Dermis microvascular lymphatic vessel endothelial cell (primary cell): ENCODE measurements at places on chromosomes 13 and 19.

DNA sequence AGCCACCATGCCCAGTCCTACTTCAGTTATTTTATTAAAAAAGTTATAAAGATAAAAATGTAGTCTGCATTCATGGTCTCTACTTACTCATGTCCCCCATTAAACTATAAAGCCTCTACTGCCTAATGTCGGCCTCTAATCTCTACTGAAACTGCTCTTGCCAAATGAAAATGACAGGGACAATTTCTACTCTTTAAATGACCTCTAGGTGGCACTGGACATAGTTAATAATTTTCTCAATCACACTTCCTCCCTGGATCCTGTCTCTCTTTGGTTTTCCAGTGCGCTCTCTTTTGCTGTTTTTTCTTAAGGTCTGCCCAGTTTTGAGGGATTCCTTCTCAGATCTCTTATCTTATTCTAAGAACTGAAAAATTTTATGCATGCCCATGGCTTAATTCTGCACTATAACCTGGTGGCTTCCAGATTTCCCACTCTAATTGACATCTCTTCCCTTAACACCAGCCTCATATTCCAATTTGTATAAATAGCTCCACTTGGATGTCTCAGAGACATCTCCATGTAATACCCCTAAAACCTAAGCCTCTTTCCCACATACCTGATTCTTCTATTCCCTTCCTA, 54.3 kb downstream of the MTMR6 start:
- peak; percentile 38 for DNase-seq

DNA sequence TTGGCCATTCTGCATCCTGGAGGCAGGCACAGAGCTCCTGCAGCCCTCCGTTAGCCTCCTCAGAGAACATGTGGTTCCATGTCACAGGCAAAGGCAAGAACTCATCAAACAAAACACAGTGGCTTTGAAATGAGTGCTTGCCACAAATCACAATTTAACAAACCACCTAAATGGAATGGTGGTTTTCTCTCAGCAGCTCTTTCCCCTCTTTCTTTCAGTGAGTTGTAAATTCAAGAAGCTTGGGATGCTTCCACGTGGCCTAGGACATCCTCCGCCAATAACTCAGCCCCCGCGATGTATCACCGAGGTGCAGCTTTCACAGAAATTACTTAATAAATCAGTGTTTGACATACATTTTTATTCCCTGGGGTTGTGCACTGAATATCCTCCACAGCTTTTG, 65.4 kb upstream of the RFC3 start:
- DNase-seq, result no peak

GRCh38 chr13:112001571-112001970, 65.4 kb upstream of the SOX1 start:
- DNase-seq, result no peak

GRCh38 chr13:45280011-45280410, 61.0 kb downstream of the TPT1 start:
- no peak for DNase-seq

- DNase-seq, result no peak
These were observed 23.5 kb downstream of the URI1 start for GRCh38 chr19:29965492-29965891.

DNA sequence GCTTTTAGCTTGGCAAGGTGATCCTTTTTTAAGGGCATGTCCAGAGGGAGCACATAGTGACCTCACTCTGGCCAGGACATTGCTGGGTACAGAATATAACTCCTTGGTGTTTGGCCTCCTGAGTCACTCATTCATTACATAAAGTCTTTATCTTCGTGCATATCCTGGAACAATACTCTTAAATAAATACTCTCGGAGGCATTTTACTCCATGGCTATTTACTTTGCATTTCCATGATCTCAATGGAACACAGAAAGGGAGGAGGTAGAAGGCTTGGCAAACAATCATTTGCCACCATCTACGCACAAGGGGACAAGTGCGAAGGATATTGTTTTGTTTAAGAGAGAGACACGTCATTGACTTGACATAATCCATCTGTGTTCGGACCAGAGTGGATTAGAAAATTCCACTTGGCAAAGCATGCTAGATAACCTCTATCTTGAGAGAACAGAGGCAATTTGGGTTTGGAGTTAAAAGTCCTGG, 210.0 kb downstream of the IRS2 start:
- no peak for DNase-seq

GRCh38 chr13:26060357-26060756, 8.5 kb upstream of the SHISA2 start:
- no peak for DNase-seq

DNA sequence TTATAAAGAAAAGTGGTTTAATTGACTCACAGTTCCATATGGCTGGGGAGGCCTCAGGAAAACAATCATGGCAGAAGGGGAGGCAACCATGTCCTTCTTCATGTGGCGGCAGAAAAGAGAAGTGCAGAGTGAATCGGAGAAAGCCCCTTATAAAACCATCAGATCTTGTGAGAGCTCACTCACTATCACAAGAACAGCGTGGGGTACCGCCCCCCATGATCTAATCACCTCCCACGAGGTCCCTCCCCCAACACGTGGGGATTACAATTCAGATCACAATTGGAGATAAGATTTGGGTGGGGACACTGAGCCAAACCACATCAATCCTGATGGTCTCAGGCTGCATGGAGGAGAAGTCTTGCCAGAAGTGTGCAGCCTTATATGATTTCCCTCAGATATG, 26.0 kb downstream of the TM9SF2 start:
- DNase-seq, result no peak

DNA sequence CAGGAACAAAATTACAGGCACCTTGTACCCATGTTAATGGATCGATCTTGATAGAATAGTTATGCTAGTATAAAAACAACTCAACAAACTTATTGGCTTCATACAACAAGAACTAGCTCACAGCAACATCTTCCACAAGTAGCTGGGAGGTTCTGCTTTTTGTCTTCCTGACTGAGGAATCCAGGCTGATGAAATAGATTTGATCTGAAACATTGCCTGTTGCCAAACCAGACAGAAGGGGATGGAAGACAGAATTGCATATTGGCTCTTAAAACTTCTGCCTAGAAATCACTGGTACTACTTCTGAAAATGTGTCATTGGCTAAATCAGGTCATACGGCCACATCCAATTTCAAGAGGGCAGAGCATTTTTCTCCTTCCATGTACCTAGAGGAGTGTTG, 267.3 kb downstream of the RFC3 start:
- DNase-seq, result no peak

- DNase-seq, result no peak
These were observed 280.3 kb downstream of the POU4F1 start for GRCh38 chr13:78323040-78323439.

DNA sequence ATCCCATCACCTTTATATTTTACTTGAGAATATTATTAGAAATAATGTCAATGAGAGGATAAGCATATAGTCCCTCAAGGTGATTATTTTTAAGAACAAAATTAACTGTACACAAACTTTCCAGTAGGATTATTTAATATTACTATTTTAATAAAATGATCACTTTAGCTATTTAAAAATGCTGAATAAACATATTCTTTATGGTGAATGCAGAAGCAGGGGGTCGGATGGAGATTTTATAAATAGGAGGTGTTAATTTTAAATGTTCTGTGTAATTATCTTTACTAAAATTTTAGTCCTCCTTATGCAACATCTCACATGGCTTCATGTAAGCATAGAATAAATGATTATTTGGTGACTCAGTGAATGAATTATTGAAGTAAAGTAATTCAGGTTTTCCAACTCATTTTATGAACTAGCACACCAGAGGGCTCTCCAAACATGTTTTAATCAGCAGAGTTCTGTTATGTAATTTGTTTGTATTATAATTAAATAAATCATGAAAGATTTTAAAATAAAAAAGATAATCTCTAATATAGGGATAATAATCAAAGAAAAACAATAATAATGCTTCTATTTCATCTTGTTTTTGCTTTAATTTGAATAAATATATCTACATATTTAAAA, 1635.2 kb downstream of the EFNB2 start:
- peak; percentile 3 for DNase-seq

DNA sequence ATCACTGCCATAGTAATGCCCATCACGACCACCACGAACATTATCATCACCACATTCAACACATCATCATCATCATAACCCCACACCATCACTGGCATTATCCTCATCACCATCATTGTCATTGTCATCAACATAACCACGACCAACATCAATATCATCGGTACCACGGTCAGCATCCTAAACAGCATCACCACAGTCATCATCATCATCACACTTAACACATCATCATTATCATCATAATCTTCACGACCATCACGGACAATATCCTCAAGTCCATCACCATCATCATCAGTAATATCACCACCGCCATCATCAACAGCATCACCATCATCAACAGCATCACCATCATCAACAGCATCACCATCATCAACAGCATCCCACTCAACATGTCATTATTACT, 70.3 kb downstream of the MBD3L1 start:
- DNase-seq, result no peak

DNA sequence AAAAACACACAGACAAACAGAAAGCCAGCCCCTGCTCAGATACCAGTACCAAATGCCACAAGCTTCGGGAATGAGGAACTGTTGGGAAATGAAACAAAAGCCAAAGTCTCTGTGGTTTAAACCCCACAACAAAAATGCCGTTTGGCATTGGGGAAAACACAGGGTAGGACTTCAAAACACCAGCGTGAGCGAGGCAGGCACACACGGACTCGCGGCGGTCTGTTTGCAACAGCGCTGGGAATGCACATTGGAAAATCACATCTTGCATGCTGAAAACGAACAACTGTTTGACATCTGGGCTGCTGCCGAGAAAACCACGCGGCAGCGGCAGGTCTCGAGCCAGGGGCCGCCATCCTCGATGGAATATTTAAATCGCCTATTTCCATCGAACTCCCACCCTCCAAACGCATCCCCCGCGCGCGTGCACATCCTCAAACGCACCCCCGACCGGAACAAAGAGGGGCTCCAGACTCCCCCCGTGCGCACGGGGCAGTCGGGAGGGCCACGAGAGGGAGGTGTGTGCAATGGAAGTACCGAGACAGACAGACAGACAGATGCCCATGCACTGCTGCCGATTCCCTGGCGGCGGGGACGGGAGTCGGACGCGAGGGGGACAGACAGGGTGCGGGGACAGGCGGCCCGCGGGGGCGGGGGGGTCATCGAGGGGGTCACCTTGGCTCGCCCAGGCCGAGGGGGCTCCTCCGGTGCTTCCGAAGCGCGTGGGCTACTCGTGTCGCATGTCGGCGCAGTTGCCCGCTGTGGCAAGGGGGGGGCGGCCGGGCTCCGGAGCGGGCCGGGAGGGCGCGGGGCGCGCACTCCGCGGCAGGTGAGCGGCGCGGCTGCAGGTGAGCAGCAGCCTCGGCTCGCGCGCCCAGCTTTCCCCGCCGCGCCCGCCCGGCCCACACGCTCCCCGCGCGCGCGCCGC, at the start of gene GPR12:
GPR12 (minus strand) TSS at position 880 of the 925 bp plus-strand sequence. CDS start 959 bp downstream, outside the sequence.
- no peak for DNase-seq

DNA sequence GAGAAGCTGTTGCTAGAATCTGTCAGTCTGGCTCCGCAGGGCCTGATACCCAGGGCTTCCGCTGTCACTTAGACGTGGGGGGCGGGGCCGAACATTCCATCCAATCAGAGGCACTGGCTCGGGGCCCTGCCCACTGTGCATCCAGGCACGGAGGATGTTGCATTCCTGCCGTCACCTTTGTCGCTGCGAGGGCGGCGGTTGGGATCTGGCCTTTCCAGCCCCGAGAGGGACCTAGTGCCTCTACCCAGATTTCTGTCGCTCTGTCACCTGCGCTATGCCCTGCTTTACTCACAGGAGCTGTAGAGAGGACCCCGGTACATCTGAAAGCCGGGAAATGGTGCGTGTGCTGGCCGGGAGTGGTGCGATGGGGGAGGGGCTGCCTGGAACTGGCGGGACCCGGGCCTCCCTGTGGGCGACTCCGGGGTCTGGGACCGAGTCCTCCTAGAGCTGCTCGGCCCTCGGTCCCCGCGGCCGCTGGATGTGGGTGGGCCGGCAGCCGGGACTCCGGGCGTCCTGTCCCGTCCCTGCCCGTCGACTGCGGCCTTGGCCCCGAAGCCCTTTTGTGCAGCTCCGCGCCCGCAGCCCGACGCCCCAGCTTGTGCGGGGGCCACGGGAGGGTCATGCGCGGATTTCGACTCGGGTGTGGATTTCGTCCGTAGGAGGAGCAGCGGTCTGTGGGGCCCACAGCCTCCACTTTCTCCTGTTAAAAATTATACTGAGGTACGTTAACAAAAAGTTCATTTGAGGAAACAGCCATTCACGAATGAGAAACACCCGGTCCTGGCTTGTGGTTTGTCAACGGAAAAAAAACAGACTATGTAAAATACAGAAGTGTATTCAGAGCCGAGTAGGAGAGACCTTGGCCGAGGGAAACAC, at the start of gene ZNF439:
ZNF439 (plus strand) TSS at position 133 of the 876 bp plus-strand sequence; CDS start at position 275, 142 bp downstream.
- DNase-seq, result peak; percentile 1

DNA sequence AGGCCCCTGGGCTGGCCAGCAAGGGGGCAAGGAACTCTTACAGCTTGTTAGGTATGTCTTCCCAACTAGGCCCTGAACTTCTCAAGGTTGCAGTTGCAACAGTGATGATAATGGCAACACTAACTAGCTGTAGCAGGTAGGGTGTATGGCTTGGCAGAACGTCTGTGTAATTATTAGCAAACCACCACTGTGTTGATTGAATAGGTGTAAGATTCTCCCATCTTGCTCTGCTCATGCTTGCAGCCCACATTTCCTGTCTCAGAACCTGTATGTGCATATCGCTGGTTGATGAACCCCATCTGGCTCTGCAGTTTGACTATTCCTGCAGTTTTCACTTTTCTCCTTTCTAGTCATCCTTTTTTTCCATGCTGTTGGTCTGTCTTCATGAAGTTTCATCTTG, 178.8 kb downstream of the KATNAL1 start:
- DNase-seq, result no peak

DNA sequence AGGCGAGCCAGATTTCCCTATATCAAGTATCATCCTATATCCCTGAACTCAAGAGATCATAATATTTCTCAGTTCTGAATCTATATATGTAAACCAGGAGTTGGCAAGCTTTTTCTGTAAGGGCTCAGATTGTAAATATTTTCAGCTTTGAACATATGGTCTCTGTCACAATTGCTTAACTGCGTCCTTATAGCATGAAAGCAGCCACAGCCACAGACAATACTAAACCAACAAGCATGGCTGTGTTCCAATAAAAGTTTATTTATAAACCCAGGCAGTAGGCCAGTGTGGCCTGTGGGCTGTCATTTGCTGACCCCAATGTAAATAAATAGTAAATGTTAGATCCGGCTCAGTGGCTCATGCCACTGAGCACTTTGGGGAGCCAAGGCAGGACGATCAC, 12.2 kb upstream of the MYH14 start:
- DNase-seq, result no peak
